ENCODE measurements at places on chromosomes 5 and 9.

DNA sequence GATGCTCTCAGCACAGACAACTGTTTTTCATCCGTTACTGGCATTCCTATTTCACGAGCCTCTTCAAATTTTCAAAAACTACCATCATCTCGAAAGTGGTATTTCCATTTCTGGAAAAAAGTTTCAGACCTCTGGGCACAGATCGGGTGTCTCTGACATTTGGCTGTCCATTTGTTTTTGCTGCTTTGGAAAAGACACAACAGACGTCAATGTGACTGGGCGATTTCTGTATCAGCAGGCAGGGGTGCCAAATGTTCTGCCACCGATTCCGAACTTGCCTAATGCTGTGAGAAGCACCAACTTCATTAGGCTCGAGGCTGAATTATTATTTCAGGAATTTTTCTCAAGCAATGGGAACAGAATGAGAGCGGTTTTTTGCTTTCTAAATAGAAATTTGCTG is 105.6 kb downstream of the ARSB start:
- DNase-seq: no peak

- DNase-seq: no peak
Measured at GRCh38 chr9:107586493-107586892, 96.9 kb upstream of the KLF4 start.

GRCh38 chr9:76866689-76867088 is 39.2 kb downstream of the PRUNE2 start:
- peak; percentile 84 for DNase-seq

- DNase-seq: no peak
Measured at GRCh38 chr9:137247135-137247915, 3.8 kb upstream of the STPG3 start.

DNA sequence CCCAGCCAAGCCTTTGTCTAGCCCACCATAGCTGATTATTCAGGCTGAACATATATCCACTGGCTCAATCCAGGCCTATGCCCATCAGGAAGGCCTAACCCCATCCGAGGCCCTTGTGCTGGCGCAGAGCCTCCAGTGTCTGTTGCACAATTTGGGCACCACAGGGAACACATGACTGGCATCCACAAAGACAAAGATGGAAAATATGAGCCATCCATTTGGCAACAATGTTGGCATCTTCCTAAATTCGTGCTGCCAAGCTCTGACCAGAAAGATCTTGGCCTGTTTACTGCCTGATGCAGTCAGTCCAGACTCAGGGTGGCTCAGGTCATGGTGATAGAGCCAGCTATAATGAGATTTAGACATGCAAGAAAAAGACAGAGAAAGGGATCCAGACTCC is 233.8 kb downstream of the PIK3R1 start:
- no peak for DNase-seq

GRCh38 chr5:20601678-20602100 is 613.7 kb upstream of the CDH18 start:
- DNase-seq: peak; percentile 12

DNA sequence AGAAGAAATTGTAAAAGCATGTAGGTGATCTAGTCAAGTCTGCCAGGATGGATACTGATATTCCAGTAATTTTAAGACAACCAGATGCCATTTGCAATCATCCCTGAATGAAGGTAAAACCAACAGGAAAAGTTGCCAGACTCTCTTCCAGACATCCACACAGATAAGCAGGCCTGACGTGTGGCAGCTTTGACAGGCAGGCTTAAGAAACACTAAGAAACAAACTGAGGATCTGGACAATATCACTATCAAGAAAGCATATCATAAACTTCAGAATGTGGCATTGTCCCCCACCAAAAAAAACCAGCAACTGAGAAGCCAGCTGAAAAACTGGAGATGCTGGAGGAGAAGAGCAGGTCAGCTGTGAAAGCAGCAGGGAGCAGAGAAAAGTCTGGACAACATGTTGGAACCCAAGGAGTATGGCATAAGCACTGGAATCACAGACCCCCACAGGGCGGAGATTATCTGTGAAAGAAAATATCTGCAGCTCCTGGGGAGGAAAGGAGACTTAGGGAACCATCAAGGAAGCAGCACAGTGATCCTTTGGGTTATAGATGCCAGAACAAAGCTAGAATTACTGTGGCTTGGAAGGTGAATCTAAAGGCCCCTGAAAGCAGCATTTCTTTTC is 307.0 kb downstream of the CWC27 start:
- no peak for DNase-seq

GRCh38 chr5:58834242-58835225 is 251.7 kb downstream of the RAB3C start:
- no peak for DNase-seq

GRCh38 chr5:63794296-63794695 is 167.9 kb downstream of the HTR1A start:
- no peak for DNase-seq

DNA sequence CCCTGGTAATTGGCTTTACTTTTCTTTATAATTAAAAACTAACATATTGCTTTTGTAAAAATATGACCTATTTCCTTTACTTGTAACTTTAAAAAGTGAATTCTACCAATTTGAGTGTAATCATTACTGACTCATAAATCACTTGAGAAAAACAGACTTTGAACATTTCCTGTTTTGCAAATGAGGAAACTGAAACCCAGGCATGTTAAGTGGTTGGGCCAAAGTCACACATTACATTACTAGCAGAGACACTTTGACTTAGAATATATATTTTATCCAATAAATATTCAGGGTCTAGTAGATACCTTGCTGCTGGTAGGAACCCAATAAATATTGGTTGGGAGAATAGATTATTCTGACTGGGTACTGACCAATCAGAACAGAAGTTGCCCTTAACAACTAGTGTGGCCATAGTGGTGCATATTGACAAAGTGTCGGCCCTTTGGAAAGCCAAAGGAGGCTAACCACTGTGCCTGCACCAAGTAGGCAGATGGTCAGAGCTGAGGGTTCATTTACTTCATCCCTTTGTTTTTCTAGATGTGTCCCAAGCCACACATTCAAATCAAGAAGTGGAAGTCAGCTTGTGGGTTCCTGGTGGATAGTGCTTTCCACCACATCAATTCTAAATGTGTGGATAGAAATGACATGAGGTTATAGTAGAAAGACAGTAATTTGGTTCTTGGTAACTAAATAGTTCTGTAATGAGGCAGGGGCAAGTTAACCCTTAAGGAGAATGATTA is 365.1 kb upstream of the RIOK2 start:
- no peak for DNase-seq

DNA sequence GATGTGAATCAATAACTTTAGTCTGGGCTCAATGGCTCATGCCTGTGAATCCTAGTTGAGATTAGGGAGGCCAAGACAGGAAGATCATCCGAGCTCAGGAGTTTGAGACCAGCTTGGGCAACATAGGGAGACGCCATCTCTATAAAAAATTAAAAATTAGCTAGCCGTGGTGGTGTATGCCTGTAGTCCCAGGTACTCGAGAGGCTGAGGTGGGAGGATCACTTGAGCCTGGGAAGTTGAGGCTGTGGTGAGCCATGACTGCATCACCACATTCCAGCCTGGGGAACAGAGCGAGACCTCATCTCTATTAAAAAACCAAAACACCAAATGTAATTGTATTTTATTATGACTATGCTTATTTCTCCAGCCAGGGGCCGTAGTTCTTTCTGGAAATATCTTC is 69.6 kb upstream of the NR5A1 start:
- no peak for DNase-seq

- no peak for DNase-seq
Measured at GRCh38 chr9:20725675-20726074, 41.6 kb downstream of the FOCAD start.

- DNase-seq: no peak
Measured at GRCh38 chr5:178074266-178074952, 38.9 kb upstream of the N4BP3 start.

DNA sequence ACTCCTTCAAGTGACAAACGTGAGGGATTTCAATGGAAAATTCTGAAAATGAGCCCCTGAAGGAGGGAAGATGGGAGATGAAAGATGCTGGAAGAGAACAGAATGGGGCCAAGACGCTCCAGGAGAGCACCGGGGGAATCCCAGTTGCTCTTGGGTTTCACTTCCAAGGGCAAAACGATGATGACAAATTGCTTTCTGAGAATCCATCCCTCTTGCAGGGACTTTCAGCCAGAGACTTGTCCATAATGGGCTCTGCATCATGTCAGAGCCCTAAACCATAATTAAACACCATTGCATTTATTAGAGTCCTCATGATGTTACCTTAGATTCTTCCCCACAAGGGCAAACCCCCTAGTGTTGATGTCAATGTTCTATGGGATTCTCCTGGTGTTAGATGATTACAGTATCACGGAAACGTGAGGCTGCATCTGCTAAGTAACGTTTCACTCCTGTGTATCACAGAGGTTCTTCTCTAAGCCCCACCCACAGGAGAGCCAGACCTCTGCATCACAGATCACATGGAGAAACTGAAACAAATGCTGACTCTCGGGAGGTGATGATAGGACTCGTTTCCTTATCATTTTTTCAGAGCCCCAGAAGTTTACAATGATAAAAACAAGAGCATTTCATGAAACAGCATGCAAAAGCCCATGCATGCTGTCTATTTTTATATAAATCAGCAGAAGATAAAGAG is 114.4 kb downstream of the TENT4A start:
- DNase-seq: no peak

- no peak for DNase-seq
Measured at GRCh38 chr9:98391867-98392266, 136.4 kb upstream of the TBC1D2 start.

DNA sequence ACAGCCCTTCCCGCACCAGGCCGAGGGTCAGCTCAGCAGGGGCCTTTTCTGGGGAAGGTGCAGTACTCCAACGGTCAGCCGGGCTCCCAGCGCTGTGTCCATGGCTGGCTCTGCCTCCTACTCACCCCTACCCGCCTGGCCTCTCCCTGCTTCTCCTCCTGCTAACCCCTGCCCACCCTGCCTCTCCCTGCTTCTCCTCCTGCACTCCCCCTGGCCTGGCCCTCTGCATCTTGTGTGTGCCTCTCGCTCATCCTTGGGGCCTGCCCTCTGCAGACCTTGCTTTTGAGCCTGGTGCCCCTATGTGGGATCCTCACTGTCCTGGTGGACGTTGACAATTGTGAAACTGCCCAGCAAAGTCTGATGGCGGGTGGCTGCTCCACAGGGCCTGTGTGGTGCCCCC is 274.6 kb upstream of the IRX2 start:
- no peak for DNase-seq

DNA sequence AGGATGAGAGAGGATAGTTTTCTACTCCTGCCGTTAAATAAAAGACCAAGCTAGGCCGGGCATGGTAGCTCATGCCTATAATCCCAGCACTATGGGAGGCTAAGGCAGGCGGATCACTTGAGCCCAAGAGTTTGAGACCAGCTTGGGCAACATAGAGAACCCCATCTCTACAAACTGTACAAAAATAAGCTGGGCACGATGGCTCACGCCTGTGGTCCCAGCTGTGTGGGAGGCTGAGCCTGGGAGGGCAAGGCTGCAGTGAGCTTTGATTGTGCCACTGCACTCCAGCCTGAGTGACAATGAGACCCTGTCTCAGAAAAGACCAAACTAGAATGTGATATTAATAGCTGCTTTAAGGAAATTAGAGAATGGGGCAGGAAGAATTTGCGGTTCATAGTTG is 158.4 kb downstream of the NIPBL start:
- DNase-seq: no peak

DNA sequence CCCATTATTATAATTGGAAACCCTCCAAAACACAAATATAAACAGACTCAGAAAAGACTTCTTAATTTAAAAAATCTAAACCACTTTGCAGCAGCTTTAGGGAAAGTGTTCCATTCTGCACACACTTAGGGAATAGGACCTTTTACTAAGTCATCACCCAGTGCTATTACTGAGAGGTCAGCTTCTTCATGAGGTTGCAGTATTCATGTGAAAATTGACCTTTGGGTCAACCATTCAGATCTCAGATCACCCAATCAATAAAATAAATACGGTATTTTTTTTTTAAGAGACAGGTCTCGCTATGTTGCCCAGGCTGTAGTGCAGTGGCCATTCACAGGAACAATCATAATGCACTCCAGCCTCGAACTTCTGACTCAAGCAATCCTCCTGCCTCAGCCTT is 21.8 kb downstream of the NR6A1 start:
- no peak for DNase-seq

DNA sequence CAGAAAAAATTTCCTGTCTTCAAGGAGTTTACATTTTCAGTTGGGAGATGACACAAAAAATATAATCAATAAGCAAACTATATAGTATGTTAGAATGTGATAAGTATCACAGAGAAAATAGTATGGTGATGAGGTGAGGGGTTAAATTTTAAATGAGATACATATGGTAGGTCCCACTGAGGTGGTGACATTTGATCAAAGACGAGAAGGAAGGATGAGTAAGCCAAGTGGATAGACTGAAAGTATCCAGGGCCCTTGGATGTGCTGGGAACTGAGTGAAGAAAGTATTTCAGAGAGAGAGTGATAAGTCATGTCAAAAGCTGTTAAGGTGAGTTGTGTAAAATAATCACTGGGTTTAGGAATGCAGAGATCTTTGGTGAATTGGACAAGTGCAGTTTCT is 3.5 kb downstream of the CCDC192 start:
- no peak for DNase-seq

GRCh38 chr5:160497878-160498277 is 76.2 kb downstream of the PTTG1 start:
- no peak for DNase-seq

DNA sequence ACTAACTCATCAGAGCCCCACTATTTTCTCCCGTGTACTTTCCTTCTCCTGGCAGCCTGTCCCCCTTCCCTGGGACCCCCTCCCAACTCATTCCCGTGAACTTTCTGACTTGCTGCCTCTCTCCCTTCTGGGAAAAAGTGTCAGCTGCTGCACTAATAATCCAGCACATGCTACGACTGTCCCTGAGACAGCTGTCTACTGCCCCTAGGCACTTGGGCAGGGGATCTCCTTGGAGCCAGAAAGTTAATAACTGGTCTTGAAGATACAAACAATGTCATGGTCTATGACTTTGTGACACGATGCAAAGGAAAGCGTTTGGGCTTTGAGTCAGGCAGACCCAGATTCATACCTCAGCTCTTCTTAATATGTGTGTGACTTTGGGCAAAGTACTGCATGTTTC is 10.1 kb upstream of the RNF183 start:
- no peak for DNase-seq

- no peak for DNase-seq
Measured at GRCh38 chr9:136799854-136800657, 3.9 kb downstream of the CCDC183 start.

GRCh38 chr5:45038366-45038987 is 229.7 kb downstream of the MRPS30 start:
- DNase-seq: no peak

- DNase-seq: peak; percentile 88
Measured at GRCh38 chr5:31021181-31021624, 172.3 kb upstream of the CDH6 start.

GRCh38 chr9:107127608-107128007 is 155.5 kb upstream of the RAD23B start:
- no peak for DNase-seq

- no peak for DNase-seq
Measured at GRCh38 chr5:58671155-58671554, 88.3 kb downstream of the RAB3C start.

- no peak for DNase-seq
Measured at GRCh38 chr9:124598048-124598447, 90.8 kb upstream of the NR5A1 start.
